ENCODE measurements at places on chromosomes 3 and 15. TPM values are rescaled to one million over a fixed set of nuclear protein-coding genes. Genes with fewer than 3 reads are reported as not detected.

Gene SRPRB
- 94.0 TPM for total RNA-seq

Gene CDC25A
- 57.4 TPM for total RNA-seq

- no peak overlapping the region for H3K27ac ChIP-seq
- peaks cover 18% of the 10 kb centered on the region for H3K27me3 ChIP-seq
- H3K36me3 ChIP-seq: no peaks in the 10 kb centered on the region
- no peak overlapping the region for H3K4me3 ChIP-seq
- no peak for DNase-seq
- H3K4me1 ChIP-seq: no peaks in the 10 kb centered on the region
These were observed 143.6 kb upstream of the SLC6A11 start for GRCh38 chr3:10672422-10672821.

Gene IL12A
- 0.41 TPM for total RNA-seq

- H3K4me1 ChIP-seq: peaks cover 18% of the 10 kb centered on the region
- H3K36me3 ChIP-seq: no peaks in the 10 kb centered on the region
- no peaks in the 10 kb centered on the region for H3K27me3 ChIP-seq
- no peak for DNase-seq
- no peak overlapping the region for H3K4me3 ChIP-seq
These were observed 110.0 kb downstream of the AQP9 start for GRCh38 chr15:58247855-58248842.

GRCh38 chr3:187750006-187750512 is 4.8 kb upstream of the BCL6 start:
- H3K4me3 ChIP-seq: peak overlapping the region; percentile 32
- DNase-seq: no peak
- H3K27me3 ChIP-seq: peaks cover 6% of the 10 kb centered on the region
- H3K4me1 ChIP-seq: peaks cover 55% of the 10 kb centered on the region
- peak overlapping the region; percentile 31 for H3K27ac ChIP-seq
- H3K36me3 ChIP-seq: no peaks in the 10 kb centered on the region

Gene SLC22A13
- total RNA-seq: 0.24 TPM

DNA sequence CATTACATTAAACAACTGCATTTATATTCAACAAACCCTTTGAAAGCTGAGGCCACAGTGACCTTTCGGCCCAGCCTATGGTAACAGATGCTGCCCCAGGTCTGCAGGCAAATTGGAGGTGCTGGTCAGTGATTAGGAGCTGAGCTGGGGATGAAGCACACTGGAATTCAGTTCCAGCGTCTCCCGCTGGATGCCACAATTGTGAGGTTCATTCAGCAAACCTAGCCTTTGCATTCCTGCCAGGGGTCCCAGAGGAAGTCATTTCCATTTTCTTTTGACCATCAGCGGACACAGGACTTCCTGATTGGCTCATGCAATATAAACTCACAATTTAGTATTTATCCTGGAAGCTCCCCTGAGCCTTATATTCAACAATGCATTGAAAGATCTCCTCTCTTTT is 89.5 kb downstream of the IL20RB start:
- no peak for DNase-seq
- no peak overlapping the region for H3K4me3 ChIP-seq
- H3K27ac ChIP-seq: no peak overlapping the region
- no peaks in the 10 kb centered on the region for H3K36me3 ChIP-seq
- no peaks in the 10 kb centered on the region for H3K27me3 ChIP-seq

Gene MEGF11
- not detected for total RNA-seq

Data from activated naive CD8-positive, alpha-beta T cell treated with anti-CD3 and anti-CD28 coated beads for 36 hours (primary cell).